Stimulated activated CD4-positive, alpha-beta T cell treated with anti-CD3 and anti-CD28 coated beads, Interleukin-4, amount 100 ng/mL, for 48 hours (primary cell): ENCODE measurements at places on chromosomes 12 and 14.
A peak's percentile ranks its signal among the peaks of the same experiment; 100 is the strongest.

DNA sequence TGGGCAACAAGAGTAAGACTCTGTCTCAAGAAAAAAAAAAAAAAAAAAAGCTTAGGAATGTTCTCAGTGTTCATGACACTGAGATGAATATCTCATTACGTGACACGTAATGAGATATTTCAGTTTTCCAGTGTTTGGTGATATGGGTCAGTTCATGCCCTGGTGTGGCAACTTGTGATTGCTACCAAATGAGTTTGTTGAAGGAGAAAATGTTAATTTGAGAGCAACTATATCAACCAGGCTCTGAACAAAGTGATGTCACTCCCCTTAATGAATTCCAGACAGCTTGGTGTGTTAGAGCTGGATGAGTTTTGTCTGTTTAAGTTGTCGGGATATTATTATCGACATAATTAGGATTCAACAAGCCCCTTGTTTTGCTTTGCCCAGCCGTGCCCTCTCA, 211.7 kb downstream of the DPF3 start:
- DNase-seq, result no peak

- DNase-seq, result no peak
These were observed 12.7 kb downstream of the LTBP2 start for GRCh38 chr14:74599321-74599761.

DNA sequence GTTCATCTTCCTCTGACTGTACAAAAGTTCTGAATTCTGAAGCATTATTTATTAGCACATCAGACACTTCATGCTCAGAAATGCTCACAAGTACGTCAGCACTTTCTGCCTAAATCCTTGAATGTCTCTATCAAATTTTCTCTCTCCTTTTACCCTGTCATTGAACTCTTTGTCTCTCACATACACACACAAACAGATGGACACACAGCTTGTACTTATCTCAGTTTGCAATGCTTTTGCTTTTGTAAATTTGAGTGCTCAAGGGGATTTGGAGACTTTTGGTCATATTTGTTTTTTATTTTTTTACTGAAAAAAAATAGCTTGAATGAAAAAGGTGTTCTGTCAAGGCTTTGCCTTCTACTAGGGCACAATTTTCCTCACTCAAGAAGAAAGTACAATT, 64.2 kb upstream of the PDZRN4 start:
- no peak for DNase-seq

DNA sequence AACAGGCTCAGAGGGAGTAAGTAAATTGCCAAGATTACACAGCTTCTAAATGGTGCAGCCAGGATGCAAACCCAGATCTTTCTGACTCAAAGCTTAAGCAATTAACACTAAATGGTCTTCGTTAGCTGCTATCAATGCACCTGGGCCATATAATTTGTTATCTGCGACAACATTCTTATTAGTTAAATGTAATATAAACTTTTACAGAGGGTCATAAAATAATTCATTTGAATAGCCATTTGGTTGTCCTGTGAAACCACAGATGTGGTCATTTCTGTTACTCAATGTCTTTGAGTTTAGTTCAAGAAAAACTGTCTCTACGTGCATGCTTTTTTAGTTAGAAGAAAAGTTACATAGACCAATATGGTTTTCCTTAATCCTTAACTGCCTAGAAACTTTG, 22.1 kb upstream of the NAP1L1 start:
- no peak for DNase-seq

- no peak for DNase-seq
These were observed 15.5 kb downstream of the XPOT start for GRCh38 chr12:64419696-64420095.

- DNase-seq, result no peak
These were observed 481.5 kb downstream of the NPAS3 start for GRCh38 chr14:33420051-33420627.

DNA sequence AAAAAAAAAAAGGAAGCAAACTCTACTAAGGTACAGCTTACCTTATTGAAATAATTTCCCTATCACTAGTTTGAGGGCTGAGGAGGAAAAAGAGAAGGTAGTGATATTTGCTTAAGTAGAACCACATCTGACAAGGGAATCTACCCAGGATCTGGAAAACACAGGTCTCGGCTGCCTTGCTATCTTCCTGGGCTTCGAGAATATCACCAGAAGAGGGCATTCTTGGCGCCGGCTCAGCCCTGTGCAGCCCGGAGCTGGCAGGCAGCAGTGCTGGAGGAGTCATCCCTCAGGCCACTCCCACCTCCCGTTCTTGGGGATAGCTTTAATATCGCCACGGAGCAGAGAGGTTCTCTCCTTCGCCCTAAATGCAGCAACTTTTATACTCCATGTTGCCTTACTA, 1181.2 kb downstream of the VRK1 start:
- peak; percentile 77 for DNase-seq

DNA sequence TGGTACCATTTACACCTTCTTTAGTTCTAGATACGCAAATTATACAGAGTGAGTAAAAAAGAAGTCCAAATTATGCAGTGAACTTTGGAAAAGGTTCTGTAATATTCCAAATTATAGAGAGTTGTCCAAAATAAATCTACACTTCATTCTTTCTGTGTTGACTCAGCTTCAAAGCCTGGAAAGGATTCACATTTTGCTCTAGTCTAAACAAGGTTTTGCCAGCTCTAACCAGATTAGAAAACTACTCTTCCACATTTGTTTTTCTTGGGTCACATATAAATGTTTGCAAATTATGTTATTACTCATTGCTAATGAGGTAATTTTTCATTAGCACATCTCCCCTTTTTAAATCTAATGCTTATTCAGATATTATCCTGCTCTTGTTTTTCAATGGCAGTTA, 1562.4 kb upstream of the SEL1L start:
- DNase-seq, result no peak

DNA sequence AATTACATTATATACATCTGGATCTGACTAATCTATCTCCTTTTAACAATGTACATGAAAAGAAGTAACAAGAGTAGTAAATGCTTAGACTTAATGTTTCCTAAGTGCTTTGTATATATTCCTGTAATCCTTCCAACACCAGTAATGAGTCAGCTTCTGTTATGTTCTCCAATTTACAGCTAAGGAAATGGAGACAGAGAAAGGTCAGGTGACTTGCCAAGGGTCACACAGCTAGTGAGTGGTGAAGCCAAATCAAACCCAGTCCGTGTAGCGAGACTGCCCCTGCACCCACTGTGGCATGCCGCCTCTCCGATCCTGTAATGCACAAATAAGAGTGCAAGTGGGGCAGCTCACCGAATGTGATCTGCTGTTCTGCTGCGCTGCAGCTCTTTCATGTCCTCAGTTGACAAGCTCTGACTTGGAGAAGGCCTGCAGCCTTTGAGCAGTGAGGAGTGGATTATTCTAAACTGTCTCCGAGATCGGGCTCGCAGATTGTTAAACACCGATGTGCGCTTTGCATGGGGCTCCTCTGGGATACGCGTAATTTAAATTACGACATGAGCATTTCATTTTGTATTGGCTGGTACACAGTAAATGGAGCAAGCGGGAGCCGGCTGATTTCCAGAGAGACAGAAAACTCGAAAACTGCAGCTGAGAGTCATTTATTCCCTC, 65.1 kb upstream of the KTN1 start:
- no peak for DNase-seq

- DNase-seq, result no peak
These were observed 40.7 kb downstream of the C12orf50 start for GRCh38 chr12:87988534-87988933.

DNA sequence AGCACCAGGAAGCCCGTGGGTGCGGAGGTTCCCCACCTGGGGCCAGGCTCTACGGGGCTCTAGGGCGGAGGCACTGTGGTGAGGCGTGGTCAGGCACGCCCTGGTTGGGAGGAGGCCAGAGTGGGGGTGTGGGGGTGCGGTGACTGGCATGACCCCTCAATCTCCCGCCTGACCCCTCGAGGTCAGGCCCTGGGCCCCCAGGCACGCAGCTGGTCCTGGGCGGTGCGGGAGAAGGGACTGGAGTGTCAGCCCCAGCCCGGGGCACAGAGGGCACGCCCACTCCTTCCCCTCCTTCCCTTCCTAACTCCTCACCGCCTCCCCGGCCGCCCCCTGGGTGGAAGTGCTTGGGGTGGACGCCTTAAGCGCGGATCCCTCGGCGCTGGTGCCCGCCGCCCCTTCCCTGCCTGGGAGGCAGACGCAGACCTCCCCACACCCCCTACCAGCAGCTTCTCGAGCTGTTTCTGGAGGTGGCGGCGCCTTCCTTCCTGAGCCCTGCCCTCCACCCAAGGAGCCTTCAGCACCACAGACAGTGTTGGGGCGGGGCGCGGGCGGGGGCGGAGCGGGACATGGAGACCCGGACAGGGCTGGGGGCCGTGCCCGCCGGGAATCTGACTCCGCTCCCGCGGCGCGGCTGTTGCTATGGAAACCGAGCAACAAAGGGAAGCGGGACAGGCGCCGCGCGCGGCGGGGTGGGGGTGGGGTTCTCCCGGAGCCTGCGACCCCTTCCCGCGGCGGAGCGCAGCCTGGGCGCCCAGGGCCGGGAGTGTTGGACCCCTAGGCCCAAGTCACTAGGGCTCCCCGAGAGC, 741 bp upstream of the CRIP2 start:
- peak; percentile 59 for DNase-seq

GRCh38 chr14:105199093-105199492, 18.0 kb upstream of the NUDT14 start:
- DNase-seq, result no peak

DNA sequence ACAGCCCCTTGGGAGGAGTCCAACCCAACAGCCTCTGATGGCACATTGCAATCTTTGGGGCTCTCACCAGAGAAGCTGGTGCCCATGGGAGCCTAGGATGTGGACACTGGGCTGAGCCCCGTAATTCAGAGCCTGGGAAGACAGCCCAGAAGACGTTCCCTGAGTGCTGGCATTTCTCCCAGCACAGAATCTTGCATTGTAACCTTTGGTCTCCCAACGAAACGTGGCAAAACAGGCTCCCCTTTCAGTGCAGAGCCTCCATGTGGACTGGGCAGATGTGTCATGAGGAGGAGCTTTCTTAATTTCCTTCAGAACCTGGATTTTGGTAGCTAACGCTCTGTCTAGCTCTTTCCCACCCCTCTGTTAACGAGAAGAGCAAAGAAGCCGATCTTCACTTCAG, 26.3 kb downstream of the BATF start:
- no peak for DNase-seq

DNA sequence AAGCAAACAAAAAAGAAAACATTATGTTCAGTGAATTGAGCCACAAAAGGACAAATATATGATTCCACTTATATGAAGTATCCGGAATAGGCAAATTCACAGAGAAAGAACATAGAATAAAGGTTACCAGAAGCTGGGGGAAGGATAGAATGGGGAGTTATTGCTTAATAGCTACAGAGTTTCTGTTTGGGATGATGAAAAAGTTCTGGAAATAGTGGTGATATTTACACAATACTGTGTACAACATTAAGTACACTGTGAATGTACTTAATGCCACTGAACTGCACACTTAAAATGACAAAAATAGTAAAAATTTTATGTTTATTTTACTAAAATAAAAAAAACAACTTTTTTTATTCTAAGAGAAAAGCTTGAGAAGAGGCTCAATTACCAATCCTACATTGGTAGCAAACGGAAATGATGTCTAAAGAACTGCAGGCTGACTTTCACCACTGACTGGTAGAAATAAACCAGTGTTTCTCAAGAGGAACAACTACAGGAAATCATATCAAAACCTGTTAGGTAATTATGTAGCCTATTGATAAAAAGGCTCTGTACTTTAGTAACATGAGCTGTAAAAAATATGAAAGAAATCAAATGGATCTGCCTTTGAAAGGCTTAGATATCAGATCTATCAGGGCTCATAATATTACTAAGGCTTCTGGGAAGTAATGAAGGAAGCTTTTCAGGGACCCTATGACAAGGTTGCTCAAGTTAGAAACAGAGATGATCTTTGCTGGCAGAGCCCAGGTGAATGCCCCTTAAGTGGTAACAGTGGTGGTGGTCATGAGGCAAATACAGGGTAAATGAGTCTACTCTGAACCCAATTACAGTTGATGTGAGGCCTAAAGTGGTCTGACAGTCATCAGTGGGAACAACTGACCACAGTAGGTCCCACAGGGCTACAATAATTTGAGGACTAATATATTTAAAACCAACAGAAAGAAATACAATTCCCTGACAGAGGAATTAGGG, 41.3 kb downstream of the BAZ1A start:
- DNase-seq, result no peak

- no peak for DNase-seq
These were observed 18.9 kb downstream of the FOS start for GRCh38 chr14:75297411-75298040.

GRCh38 chr14:73462048-73462715, 3.8 kb upstream of the NUMB start:
- no peak for DNase-seq

GRCh38 chr12:62907078-62907477, 27.9 kb downstream of the PPM1H start:
- no peak for DNase-seq

- no peak for DNase-seq
These were observed 513.0 kb downstream of the NAV3 start for GRCh38 chr12:78343657-78344056.

DNA sequence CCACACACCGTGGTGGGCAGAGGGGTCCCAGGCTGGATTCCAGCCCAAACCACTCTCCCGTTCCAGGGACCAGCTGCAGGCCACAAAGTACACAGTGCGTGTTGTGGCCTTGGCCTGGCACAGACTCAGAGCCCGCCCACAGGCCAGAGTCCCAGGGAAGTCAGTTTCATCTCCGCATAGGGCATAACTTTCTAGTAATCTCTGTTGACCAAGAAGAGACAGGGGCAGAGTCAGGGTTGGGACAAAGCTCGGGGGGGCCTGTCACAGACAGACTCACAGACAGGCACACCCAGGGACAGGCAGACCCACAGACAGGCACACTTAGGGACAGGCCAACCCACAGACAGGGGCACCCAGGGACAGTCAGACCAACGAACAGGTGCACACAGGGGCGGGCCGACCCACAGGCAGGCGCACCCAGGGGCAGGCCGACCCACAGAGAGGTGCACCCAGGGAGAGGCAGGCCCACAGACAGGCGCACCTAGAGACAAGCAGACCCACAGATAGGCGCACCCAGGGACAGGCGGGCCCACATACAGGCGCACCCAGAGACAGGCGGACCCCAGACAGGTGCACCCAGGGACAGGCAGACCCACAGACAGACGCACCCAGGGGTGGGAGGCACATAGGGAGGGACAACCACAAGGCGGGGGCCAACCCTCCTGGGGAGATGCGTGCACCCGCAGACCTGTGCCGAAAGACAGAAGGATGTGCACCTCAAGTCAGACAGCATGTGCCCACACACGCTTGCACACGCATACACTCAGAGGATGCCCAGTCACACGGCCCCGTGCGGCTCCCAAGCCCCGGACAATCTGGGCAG, 323.3 kb upstream of the RTL1 start:
- no peak for DNase-seq

- no peak for DNase-seq
These were observed 70.7 kb downstream of the ADCK1 start for GRCh38 chr14:77870646-77871045.

DNA sequence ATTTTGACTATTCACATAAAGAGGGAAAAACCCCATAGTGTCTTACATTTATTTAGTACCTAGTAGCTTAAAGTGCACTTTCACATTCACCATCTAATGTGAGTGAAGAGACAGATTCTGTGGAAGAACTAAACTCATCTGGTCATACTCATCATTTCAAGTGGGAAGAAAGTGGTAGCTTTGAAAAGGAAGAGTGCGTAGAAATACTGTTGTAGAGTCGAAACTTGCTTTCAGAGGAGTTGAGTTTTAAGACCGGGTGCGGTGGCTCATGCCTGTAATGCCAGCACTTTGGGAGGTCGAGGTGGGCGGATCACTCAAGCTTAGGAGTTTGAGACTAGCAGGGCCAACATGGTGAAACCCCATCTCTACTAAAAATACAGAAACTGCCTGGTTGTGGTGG, 222.2 kb downstream of the ERC1 start:
- DNase-seq, result peak; percentile 50
